Lung microvascular endothelial cell (primary cell): ENCODE measurements at places on chromosomes 13 and 19. TPM values are rescaled to one million over a fixed set of nuclear protein-coding genes. Genes with fewer than 3 reads are reported as not detected.

FFAR3 gene
- total RNA-seq = under 0.01 TPM in 1 of 2 replicates, not detected in the other

BSPH1 gene
- not detected in 2 replicates for total RNA-seq

GJB6 gene
- total RNA-seq = not detected in 2 replicates

SH3GL1 gene
- 41.9 and 44.9 TPM in 2 replicates for total RNA-seq

CPT1C gene
- total RNA-seq = 14.1 and 14.4 TPM in 2 replicates

RPL21 gene
- 621 and 659 TPM in 2 replicates for total RNA-seq

SPC24 gene
- 14.3 and 35.7 TPM in 2 replicates for total RNA-seq

ZNF726 gene
- total RNA-seq = 2.8 TPM in 2 replicates

DNA sequence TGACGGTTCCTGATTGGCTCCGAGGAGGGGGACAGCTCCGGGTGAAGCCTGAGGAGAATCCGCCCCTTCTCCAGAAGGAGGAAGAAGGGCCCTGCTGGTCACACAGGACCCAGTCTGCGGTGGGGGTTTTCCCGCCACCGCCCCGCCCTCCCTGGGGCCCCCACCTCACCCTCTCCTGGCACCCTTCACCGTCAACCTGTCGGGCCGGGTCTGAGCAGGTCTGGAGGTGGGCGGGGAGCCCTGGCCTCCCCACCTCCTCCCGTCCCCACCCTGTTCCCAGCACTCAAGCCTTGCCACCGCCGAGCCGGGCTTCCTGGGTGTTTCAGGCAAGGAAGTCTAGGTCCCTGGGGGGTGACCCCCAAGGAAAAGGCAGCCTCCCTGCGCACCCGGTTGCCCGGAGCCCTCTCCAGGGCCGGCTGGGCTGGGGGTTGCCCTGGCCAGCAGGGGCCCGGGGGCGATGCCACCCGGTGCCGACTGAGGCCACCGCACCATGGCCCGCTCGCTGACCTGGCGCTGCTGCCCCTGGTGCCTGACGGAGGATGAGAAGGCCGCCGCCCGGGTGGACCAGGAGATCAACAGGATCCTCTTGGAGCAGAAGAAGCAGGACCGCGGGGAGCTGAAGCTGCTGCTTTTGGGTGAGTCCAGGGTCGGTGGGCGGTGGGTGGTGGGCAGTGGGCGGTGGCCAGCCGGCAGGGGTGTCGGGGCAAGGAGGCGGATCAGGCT is at the start of gene GNA15:
GNA15 (plus strand) TSS at position 73 of the 723 bp plus-strand sequence; CDS start at position 491, 418 bp downstream.
- no peak for DNase-seq

GRCh38 chr19:41958367-41959055 is 610 bp downstream of the RABAC1 start:
- DNase-seq = peak; percentile 84

- DNase-seq = no peak
Measured at GRCh38 chr19:36051637-36052036, 2.4 kb downstream of the THAP8 start.

DNA sequence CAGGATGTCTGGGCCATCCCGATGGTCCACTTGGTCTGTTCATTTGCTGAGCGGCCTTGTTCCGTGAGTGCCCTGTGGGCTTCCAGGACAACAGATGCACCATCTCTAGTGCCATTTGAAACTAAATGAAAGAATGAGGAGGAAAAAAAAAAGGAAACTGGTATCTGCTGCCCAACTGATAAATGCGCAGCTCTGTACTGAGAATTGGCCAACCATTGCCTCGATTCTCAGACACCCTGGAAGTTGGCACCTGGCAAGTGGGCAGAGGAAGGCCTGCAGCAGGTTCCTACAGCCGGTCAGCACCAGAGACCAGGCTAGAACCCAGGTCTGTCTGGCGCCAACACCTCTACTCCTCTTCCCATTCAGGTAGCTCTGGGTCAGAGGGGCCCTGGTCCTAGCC is 18.9 kb downstream of the SLC7A1 start:
- no peak for DNase-seq

DNA sequence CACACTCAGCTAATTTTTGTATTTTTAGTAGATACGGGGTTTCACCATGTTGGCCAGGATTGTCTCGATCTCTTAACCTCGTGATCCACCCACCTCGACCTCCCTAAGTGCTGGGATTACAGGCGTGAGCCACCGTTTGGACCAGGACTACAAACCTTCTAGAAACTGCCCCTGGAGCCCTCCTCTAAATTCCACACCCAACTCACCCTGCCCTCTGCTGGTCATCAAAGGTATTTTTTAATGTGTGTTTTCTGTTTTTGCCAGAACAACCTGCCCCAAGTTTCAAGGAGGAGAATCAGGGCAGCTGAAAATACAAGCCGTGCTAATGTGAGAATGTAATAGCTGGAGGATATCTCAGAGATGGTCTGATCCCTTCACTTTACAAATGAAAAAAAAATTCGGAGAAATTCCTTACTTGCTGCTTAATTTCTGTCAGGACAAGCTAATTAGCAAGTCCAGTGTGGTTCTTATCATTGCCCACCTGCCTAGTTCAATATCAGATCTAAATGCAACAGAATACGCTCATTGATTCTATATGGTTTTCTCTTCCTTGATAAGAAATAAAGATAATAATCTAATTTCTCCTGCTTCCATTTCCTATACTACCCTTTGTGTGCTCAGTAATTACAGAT is 4.1 kb downstream of the ATP8A2 start:
- DNase-seq = peak; percentile 64

DNA sequence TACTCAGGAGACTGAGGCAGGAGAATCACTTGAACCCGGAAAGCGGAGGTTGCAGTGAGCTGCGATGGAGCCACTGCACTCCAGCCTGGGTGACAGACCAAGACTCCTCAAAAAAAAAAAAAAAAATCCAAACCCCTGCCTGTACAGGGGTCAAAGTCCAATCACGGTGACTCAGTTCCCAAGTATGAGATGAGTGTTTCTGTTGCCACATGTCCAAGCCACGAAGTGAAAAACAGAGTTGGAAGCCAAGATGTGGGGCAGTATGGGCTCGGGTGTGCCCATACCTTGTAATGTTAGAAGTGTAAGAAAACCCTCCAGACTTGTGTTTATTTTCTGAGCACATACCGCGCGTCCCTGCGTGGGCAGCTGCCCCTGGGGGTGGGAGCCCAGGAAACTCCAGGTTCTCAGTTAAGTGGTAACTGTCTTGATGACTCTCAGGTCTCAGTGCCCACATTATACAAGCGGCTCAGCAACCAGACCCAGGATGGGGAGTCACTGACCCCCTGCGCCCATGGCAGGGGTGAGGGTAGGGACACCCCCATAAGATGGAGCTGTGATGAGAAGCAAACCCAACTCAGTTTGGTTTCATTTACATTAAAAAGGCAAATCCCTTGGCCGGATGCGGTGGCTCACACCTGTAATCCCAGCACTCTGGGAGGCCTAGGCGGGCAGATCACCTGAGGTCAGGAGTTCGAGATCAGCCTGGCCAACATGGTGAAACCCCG is 1.2 kb upstream of the GPX4 start:
- peak; percentile 57 for DNase-seq

DNA sequence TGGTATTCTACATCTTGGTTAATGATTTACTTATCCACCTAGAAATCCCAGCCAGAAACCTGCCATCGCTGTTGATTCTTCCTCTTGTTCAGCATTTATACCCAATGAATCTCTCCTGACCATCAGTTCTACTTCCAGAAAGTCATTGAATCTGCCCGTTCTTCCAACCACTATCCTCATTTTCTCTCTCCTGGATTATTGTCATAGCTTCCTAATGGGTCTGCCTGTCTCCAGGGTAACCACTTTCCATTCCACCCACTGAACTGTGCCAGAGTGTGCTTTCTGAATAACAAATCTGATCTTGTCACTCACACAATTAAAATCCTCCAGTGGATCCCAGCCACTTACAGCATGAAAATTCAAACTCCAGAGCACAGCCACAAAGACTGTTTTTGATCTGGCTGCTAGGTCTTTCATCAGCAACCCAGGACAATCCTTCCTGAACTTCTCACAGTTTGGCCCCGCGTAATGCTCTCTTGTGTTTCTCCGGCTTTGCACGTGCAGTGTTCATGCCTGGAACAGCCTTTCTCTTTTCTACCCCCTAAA is 330.6 kb downstream of the SPRY2 start:
- peak; percentile 90 for DNase-seq

DNA sequence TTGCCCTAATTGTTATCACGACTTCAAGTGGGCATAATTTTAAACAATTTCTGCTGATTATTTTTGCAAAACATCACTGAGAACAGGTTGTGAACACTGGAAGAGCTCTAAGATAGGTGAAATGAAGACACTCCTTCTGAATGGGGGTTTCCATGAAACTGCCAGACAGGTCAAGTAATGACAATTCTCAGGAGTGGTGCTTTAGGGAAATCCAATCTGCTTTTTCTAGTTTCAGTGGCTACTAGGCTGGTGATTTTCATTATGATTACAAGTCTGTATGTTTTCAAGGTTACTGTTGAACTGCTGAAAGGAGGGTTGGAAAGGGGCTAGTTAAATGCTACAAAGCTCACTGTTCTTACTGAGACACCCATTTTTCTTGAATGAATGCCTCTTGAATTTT is 1724.2 kb downstream of the PCDH9 start:
- no peak for DNase-seq

DNA sequence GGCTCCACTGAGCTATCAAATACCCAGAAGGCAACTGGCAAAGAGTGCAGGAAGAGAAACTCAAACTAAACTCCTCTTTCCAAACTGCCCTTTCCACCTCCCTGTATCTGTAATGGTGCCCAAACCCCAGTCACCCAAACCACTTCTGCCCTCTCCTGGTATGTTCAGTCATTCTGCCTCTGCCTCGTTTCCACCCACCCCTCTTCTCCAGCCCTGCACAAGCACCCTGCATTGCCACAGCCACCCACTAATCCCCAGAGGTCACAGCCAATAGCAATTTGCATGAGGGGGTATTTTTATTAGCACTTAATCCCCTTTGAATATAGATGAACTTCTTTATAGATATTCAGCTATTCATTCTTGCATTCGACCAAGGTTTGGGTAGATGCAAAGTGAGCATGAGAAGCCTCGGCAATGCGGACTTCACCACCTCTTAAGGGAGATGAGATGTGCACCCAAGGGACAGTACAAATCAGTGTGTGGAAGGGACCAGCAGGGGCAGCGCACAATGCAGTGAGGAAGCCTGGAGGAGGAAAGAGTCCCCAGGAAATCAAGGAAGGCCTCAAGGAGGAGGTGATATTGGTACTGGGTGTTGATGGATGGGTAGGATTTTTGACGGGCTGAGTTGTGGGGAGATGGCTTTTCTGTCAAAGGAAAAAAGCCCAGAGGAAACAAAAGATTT is 12.4 kb downstream of the TMEM272 start:
- DNase-seq = peak; percentile 34

DNA sequence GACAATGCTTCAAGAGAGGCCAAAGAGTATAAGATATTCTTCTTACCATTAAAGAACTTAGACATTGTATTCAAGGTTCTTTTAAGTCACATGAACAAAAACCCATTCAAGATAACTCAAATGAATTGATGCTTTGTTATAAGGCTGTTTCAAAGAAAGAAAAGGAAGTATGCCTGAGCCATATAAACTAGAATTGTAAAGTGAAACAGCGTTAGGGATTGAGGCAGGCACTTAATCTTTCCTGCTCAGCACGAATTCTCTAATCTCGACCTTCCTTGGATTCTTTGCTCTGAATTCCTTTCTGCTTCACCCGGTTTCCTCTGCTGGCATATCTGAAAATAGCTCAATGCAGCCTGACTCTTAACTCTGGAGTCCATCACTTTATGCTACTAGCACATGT is 595.4 kb downstream of the DIAPH3 start:
- DNase-seq = no peak

DNA sequence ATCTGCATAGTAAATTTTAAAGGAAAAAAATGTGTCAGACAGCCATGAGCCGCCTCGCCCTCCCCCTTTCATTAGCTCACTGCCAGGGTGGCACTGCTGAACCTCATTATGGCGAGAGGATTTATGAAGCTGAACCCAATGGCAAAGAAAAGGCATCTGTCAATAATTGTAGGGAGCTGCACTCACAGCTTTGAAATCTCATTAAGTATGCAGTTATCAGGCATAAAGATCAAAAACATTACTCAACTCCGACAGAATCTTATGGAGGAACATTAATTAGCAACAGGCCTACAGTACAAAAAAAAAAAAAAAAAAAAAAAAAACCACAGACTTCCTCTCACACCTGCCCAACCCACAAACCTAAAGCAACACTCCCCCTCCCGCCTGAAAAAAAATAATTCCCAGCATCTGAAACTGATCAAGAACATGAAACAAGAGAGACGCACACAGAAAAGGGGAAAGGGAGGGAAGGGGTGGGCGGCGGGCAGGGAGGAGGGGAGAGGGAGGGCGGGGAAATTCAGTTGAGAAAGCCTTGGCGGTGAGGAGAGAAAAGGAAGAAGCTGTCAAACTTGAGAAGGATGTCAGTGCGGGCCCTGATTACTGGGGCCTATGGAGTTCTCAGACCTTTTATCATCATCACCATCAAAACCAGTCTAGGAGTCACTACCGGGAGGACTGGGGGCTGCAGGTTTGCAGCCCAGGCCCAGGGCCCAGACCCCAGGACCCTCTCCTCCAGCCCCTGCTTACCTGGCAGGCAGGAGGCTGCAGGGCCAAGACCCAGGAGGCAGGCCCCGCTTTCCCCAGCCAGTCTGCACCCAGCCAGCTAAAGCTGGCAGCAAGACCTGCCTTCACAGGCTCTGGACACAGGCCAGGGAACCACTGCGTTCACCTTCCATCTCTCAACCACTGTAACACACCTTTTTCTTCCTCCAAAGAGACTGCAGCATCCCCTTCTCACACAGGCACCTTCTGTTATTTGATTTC is 8.9 kb downstream of the TSHZ3 start:
- DNase-seq = no peak

DNA sequence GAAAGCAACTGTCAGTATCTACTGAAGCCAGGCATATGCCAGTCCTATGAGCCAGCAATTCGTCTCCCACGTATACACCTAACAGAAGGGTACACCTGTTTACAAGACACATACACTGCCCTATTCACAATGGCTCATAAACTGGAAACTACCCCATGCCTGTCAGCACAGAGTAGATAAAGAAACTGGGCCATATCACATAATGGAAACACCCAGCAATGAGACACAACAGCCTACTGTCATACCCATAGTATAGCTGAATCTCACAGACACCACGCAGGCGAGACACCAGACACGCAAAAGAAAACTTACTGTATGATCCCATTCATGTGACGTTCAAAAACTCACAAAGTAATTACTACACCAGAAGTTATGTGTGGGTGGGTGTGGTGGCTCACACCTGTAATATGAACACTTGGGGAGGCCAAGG is 15.7 kb downstream of the NOSIP start:
- no peak for DNase-seq

GRCh38 chr13:39835253-39835652 is 179.8 kb downstream of the COG6 start:
- peak; percentile 33 for DNase-seq

GRCh38 chr13:101493541-101493940 is 41.1 kb downstream of the ITGBL1 start:
- DNase-seq = no peak

GRCh38 chr13:97308735-97309429 is 86.7 kb downstream of the MBNL2 start:
- DNase-seq = no peak

- DNase-seq = no peak
Measured at GRCh38 chr19:34044021-34044420, 128.3 kb upstream of the LSM14A start.

- no peak for DNase-seq
Measured at GRCh38 chr13:63425131-63425530, 2009.5 kb upstream of the PCDH20 start.
